ENCODE measurements at places on chromosomes 2 and 18.

- no peak for ATAC-seq
Observed at GRCh38 chr2:44038277-44038676, 42.5 kb upstream of the LRPPRC start.

DNA sequence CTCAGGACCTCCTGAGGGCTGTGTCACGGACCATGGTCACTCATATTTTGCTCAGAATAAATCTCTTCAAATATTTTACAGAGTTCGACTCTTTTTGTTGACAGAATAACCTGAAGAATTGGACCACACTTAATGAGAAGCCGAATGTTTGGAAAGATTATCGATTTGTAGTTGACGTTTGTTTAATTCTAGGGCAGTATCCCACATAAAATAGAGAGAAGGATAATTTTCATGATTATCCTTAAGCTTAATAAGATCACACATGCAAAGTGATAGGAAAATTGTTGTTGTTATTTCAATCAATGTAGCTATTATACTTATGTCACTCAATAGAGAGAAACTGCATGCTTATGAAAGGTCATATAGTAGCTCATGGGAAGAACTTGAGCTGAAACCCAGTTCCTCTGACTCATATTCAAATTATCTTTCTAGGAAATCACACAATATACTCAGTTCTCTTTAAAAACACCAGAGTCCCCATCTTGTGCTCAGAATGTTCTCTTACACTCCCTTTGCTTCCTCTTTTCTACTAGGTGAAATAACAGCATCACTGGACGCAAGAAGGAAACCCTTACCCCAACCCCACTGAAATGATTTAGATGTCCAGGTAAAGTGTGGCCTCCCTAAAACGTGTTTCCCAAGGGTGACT is 982.1 kb downstream of the TSN start:
- ATAC-seq: no peak

DNA sequence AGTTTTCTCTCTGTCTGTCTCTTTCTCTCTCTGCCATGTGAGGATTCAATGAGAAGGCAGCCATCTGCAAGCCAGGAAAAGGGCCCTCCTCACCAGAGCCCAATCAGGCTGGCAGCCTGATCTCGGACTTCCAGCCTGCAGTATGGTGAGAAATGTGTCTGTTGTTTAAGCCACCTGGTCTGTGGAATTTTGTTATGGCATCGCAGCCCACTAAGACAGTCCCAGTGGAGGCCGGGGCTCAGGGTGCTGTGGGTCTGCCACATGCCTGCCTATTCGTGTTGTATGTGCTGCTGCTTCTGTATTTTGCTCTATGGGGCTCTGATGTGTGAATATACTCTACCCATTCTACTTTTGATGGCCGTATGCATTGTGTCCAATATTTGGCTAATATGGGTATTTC is 139.0 kb upstream of the HS6ST1 start:
- ATAC-seq: no peak

GRCh38 chr2:135949451-135950234 is 35.8 kb downstream of the DARS1 start:
- ATAC-seq: no peak

- no peak for ATAC-seq
Observed at GRCh38 chr2:206979922-206980321, 40.6 kb downstream of the CPO start.

- no peak for ATAC-seq
Observed at GRCh38 chr2:240946654-240947053, 40.5 kb downstream of the CROCC2 start.

GRCh38 chr2:100606726-100607343 is 44.0 kb downstream of the PDCL3 start:
- ATAC-seq: peak; percentile 25

DNA sequence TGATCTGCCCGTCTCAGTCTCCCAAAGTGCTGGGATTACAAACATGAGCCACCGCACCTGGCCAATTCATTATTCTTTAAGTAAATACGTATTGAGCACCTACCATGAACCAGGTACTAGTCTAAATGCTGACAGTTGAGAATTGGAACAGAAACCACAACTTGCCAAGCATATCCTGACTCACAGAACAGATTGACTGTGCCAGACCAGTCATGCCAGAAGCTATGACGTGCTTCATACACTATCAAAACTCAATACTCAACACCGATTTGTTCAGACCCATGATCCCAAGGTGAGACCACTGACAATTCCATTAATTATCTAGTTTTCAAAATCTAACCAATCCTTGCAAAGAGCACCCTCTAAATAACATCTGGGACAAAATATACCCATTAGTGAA is 148.6 kb downstream of the B3GNT2 start:
- peak; percentile 89 for ATAC-seq

- no peak for ATAC-seq
Observed at GRCh38 chr2:17056236-17056635, 390.6 kb upstream of the CYRIA start.
